Stimulated activated CD4-positive, alpha-beta T cell treated with anti-CD3 and anti-CD28 coated beads, TNF-alpha, amount 100 ng/mL, for 48 hours (primary cell): ENCODE measurements at places on chromosomes 2 and 18.

GRCh38 chr2:69961496-69961895 is at the start of gene ASPRV1:
Gene ASPRV1, minus strand, starts transcription at chr2:69961631. Its CDS starts 195 bp downstream, at chr2:69961436.
- DNase-seq, result no peak

DNA sequence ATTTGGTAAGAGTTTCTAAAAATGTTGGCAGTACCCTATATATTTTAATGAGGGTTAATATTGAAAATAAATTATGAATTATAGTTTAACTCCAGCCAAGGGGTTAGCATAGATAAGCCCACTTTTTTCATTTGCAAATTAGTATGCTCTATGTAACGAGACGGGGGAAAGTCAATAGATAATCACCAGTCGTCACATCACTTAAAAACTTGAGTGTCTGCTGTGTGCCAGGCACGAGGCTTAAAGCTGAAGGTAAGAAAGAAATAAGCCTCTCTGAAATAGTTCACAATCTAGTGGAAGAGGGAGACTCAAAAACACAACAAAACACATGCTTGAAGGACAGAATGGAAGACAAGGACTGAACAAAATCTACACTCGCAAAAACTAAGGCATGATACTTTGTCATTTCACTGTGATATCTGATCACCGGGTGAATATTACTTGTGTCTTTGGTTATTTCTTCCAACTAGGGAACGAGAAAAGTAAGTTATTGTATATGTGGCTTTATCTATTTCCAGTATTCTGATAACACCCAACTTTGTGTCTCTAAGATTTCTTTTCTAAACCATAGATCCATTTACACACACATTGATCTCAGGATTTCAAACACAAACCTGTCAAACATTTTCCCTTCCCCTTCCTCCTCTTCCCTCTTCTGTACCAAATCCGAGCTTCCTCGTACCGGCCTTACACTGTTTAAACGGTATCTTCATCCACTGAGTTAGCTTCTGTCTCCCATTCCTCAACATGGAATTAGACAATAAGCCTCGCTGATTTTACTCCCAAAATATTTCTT is 199.1 kb downstream of the PIEZO2 start:
- DNase-seq, result no peak

GRCh38 chr18:46657115-46657955 is at the start of gene LOXHD1:
Gene LOXHD1, minus strand, starts transcription at chr18:46657220. Its CDS starts 187 bp downstream, at chr18:46657033.
- DNase-seq, result no peak

- DNase-seq, result no peak
These were observed 7.7 kb upstream of the MARCHF4 start for GRCh38 chr2:216379977-216380376.

DNA sequence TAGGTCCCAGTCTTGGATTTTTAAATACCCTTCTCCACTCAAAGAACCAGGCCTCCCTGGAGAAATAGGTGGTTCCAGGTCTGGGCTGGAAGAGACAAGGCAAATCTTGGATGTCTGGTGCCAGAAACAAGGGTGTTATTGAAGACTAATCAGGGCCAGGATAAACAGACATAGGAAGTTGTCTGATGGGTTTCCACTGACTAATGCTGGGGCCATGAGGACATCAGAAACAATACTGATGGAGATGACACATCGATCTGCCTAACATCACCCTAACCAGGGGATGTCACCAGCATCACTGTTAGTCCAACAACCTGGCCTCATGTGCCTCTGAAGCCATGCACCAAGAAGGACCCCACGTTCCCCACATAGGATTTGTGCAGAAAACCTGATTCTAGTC is 42.5 kb upstream of the GLI2 start:
- no peak for DNase-seq

DNA sequence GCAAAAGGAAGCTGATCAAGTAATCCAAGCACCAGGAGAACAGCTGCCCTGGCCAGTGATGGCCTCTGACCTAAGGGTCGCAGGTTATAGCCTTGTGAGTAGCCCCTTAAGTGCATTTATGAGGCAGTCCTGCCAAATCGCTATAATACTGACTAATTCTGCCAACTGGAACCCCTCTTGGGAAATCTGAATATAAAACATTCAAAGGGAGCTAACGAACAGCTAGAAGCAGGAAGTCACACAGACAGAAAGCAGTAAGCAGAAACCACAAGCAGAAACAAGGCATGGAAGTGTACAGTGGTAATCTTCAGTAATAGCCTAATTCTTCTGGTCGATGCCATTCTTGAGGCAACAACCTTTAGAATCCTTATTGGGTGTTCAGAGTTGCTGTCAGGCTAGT is 521.3 kb downstream of the METTL4 start:
- no peak for DNase-seq

GRCh38 chr18:79393181-79393634 is 2.5 kb upstream of the NFATC1 start:
- DNase-seq, result no peak
